GM20000 (cell line): ENCODE measurements at places on chromosomes 7 and 10.
A peak's percentile ranks its signal among the peaks of the same experiment; 100 is the strongest.

DNA sequence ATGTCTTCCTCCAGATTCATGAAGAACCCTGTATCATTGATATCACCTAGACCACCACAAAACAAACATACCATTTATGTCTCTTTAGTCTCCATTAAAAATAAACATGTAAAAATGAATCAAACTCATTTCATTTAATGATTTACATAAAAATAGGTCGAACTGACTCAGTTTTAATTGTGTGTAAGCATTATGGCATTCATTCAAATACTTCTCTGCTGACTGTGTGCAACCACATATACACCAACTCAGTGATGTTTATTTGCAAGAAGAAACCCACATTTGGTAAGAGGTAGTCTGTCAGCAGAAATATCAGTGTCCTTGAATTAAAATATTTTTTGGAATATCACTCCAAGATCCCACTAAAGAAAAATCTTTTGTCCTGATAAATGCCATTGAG is 30.5 kb downstream of the ABCB1 start:
- DNase-seq = no peak

- no peak for DNase-seq
Measured at GRCh38 chr7:88214456-88214855, 5.4 kb downstream of the SRI start.

- no peak for DNase-seq
Measured at GRCh38 chr7:882336-883035, 6.1 kb downstream of the GET4 start.

- DNase-seq = no peak
Measured at GRCh38 chr10:104056619-104057273, 28.9 kb downstream of the COL17A1 start.

GRCh38 chr7:75727881-75728593 is 10.7 kb downstream of the HIP1 start:
- DNase-seq = no peak

- DNase-seq = no peak
Measured at GRCh38 chr7:93861325-93861949, 29.1 kb downstream of the TFPI2 start.

DNA sequence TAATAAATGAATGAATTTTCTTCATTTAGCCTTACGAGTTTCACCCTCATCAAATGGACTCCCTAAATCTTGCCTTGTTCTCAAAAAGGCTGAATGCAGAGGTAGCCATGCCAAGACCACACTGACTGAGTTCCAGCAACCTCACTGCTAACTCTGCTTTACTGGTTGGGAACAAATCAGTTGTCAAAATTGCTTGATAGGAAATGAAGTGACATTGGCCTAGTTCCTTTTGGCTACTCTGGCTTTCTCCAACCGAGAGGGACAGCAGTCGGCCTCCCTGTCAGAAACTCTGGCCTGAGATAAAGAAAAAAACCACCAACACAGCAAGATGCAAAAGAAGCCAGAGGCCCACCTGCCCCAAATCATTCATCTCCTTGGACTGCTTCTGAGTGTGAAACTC is 87.0 kb downstream of the PPP1R3C start:
- DNase-seq = no peak

- DNase-seq = no peak
Measured at GRCh38 chr10:79396520-79396919, 48.9 kb downstream of the ZCCHC24 start.

- no peak for DNase-seq
Measured at GRCh38 chr7:32047075-32047474, 23.1 kb downstream of the PDE1C start.

GRCh38 chr7:74482629-74483401 is 29.1 kb downstream of the GTF2IRD1 start:
- DNase-seq = no peak

DNA sequence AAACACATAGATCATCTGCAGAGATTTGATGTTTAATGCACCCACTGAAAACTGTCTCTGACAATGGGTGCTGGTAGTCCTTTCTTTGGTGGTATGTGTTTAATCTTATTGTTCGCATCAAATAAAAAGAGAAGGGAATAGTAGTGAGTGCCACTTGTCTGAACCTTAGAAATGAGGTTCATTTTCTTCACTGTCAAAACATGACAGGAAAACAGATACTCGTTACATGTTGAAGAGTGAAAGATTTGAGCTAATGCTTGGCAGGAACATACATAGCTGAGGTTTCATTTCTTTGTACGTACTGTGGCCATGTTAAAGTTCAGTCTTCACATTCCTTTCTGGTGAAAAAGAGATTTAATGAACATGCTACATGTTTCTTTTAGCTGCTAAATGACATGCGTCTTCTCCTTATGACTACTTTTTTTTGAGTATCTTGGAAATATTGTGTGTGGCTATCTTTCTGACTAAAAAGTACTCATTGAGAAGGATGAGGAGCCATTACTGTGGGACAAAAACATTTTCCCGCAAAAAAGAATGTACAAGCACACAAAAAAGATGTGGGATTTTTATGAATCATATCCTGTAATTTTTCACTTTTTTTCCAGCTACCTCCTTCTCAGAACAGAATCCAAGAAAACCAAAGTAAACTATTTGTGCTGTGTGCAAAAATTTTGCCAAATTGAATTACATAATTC is 108.0 kb downstream of the TWIST1 start:
- no peak for DNase-seq

- DNase-seq = no peak
Measured at GRCh38 chr7:132045002-132045401, 488.6 kb upstream of the PODXL start.

GRCh38 chr7:93196336-93196735 is 29.9 kb downstream of the HEPACAM2 start:
- DNase-seq = no peak

DNA sequence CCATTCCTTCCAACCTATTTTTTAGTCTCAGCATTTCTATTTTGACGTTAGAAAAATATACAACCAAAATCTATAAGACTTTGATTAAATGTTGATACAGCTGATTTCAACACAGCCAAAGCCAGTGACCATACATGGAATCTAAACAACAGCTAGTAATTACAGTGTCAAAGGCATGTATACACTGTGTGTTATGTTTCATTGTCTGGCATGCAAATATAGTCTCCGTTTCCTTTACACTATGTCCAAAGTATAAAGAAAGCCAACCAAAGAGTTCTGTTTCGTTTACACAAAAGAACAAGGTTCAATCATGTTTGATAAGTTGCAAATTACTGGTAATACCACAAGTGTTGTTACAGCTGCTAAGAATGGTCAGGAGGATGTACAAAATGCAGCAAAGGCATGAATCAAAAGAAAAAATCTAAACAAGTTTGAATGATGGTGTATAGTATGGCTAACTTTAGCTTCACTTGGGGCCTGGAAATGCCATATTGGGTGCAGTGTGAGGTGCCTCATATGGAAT is 268.3 kb upstream of the FERD3L start:
- no peak for DNase-seq

DNA sequence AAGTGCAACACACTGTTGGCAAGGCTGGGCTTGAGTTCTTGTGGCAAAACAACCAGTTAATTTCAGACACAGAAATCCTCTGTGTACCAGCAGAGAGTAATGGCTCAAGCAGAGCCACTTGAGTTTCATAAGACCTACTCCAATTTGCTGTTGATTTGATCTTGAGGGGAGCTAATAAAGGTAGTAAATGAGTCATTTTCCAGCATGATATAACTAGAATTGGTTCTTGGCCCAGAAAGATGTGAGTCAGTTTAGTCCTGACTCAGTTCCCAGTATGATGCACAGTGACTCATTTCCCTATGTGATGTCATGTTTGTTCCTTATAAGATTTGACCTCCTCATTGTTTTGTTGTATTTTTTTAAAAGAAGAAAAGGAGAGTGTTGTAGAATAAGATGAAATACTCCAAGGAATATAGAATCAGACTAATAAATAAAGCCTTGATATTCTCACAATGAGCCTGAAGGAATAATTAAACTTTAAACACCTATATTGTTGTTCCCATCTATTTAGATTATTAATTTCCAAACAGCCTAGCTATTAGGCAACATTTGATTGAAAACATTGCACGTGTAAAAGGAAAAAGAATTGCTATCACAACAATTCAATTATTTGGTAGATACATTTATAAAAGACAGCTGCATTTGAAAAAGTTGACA is 186.2 kb downstream of the REEP3 start:
- peak; percentile 51 for DNase-seq

DNA sequence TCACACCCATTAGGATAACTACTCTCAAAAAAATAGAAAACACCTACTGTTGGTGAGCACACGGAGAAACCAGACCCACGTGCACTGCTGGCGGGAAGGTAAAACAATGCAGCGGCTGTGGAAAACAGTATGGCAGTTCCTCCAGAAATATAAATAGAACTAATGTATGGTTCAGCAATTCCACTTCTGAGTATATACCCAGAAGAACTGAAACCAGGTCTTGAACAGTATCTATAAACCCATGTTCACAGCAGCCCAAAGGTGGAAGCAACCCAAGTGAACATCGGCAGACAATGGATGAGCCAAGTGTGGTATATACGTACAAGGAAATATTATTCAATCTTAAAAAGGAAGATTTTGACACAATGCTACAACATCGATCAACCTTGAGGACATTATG is 164.7 kb downstream of the ZMYND11 start:
- no peak for DNase-seq

- no peak for DNase-seq
Measured at GRCh38 chr7:13790611-13791010, 198.9 kb downstream of the ETV1 start.

- no peak for DNase-seq
Measured at GRCh38 chr7:142529591-142529990, 219.7 kb upstream of the PRSS1 start.

GRCh38 chr7:88758381-88759229 is 895 bp upstream of the ZNF804B start:
- peak; percentile 7 for DNase-seq

- DNase-seq = no peak
Measured at GRCh38 chr7:1695800-1696454, 25.9 kb downstream of the ELFN1 start.

DNA sequence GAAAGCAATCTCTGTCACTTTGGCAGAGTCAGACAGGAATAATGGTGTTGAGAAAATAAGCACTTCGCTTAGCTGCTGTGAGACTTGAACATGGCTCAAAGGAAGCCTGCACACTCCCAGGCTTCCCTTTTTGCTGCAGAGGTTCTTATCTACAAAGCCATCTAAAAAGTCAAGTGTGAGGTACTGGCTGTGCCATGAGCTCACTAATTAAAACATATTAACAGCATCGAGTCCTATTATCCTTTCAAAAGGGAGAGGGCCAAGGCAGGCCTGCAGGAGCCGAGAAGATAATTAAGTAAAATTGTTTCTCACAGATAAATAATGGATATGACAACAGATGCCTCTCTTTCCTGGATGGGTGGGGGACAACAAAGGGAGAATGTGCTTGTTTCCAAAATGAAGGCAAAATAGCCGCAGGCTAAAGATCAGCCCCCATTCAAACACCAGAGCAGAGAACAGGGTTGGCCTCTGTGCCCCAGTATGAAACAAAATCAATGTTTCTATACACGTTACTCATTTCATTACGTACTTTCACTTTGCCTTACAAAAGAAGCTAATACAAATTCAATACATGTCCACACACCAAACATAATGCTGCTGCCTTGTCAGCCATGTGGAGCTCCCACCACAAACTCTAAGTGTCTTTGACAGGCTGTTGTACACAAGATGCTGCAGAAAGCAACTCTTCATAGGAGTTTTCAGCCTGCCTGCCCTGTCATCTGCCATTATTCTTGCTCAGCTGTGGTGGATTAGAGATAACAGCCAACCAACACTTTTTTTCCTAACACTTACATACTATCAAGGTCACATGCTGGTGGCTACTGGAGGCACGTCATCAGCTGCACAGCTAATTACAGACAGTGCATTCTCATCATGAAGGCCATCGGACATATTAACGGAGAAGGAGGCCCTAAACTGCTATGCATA is 55.3 kb downstream of the ELAPOR2 start:
- no peak for DNase-seq

DNA sequence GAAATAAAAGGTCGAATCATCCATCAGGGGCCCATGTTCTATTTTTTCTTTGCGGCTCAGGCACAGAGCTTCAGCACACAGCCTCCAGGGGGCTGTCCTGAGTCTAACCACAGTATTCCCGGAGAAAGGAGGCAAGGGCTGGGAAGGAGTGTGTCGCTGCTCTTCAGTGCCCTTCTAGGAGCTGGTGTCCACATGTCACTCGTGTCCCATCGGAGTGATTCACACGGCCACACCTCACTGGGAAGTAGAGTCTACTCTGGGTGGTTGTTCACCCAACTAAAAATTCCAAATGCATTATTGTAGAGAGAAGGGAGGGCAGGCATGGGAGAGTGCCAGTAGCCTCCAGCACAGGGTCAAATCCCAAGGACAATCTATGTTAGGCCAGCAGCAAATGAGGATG is 114.8 kb upstream of the LANCL2 start:
- DNase-seq = no peak

DNA sequence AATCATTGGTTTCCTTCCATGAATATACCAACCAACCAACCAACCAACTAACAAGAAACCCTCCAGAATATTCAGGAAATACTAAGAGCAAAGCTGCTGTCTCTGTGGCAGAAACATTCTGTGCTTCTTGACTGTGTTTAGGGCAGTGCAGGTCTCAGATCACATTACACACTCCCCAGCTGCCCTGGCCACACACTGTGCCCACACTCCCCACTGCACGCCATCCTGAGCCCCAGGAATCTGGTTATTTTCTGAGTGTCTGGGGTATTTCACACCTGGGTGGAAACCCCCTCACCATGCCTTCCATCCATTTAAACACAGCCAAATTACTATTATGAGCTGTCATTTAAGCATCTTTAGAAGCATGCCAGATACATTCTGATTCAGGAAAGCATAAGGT is 183.7 kb upstream of the ANK3 start:
- no peak for DNase-seq

DNA sequence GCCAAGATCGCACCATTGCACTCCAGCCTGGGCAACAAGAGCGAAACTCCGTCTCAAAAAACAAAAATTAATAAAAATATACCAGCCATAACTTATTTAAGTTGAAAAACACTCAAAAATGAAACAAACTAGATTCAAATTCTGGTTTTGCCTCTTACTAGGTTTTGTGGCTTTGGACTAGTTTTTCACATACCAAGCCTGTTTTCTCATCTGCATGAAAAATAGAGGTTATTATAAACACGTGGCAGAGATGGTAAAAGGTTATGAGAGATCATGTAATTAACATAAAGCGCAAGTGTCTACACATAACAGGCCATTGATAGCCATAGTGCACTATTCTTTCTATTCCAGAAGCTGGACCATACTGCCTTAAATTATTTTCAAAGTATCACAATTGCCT is 35.5 kb upstream of the CABCOCO1 start:
- DNase-seq = no peak

- no peak for DNase-seq
Measured at GRCh38 chr7:82676777-82677463, 233.3 kb upstream of the CACNA2D1 start.

DNA sequence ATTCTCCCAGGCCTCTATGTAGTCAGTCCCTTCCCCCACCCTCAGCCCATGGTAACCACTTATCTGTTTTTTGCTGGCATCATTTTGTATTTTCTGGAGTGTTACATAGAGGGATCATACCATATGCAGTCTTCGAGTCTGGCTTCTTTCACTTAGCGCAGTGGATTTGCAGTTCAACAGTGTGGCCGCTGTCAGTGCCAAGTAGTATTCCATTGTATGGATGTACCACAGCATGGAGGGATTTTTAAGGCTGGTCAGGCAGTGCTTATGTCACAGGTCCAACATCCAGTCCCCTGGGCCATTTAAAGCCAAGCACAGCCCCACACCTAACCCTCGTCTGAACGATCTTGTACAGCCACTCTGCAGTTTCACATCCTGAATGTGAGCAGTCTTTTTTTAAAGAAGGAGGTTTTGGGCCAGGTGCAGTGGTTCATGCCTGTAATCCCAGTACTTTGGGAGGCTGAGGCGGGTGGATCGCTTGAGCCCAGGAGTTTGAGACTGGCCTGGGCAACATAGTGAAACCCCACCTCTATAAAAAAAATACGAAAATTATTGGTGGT is 121.8 kb downstream of the CUX1 start:
- DNase-seq = no peak
